ENCODE measurements at places on chromosomes 12 and 14. TPM values are rescaled to one million over a fixed set of nuclear protein-coding genes. Genes with fewer than 3 reads are reported as not detected.

GRCh38 chr14:92039063-92039718 is 668 bp downstream of the TRIP11 start:
- H3K27ac ChIP-seq: peak overlapping the region; percentile 99
- H3K36me3 ChIP-seq: no peaks in the 10 kb centered on the region
- H3K4me3 ChIP-seq: peak overlapping the region; percentile 98
- no peak for DNase-seq
- peaks cover 48% of the 10 kb centered on the region for H3K4me1 ChIP-seq

DNA sequence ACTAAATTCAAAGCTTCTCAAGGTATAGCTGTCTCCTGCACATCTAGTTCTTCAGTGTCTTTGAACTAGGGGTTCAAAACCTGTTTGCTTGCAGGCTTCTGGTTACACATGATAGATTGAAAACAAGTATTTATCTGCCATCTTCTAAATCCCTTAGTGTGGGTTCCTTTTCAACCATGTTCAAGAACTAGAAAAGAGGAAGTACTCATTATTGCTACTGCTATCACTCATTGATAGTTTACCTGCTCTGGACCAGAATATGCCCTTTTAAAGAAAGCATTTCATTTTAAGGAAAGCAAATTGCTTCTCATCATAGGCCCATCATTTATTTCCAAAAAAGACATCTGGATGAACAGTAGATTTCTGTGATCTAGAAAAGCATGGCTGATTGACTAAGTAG is 37.1 kb upstream of the VSX2 start:
- H3K27me3 ChIP-seq: peaks cover 3% of the 10 kb centered on the region
- DNase-seq: no peak
- no peak overlapping the region for H3K4me3 ChIP-seq
- H3K27ac ChIP-seq: no peak overlapping the region
- H3K4me1 ChIP-seq: no peaks in the 10 kb centered on the region

DNA sequence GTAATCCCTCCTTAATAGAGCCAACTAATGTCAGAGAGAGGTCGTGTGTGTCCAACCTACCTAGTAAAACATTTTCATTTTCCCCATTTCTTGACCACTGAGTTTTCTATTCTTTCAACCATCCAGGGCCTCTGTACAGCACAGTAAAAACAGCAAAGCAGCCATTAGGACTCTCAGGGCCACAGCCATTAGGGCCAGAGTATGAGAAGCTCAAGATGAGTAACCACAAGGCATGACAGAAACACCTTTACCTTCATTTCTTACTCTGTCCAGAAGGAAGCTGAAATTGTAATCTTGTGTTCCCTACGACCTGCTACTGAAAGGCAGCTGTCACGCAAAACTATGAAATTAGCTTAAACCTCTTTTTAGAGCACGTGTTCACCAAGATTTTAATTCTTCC is 2.3 kb downstream of the SPPL3 start:
- peak overlapping the region; percentile 74 for H3K27ac ChIP-seq
- no peaks in the 10 kb centered on the region for H3K27me3 ChIP-seq
- H3K4me3 ChIP-seq: no peak overlapping the region
- peaks cover 36% of the 10 kb centered on the region for H3K4me1 ChIP-seq
- peaks cover 3% of the 10 kb centered on the region for H3K36me3 ChIP-seq
- DNase-seq: no peak

DNA sequence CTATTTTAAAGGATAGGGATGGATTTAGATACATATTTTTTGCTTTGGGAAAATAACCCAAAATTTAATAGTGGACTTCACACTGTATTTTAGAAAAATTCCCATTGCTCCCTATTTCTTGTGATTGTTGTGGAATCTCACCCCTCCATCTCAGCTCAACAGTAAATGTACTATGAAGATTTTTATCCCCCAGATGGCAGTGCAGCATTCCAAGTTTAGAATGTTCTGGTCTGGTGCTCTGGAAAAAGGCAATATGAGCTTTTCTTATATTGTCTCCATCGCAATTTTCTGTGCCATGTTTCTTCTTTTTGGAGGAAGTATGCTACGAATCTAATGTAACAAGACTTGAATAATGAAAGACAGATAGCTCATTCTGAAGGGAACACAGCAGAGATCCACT is 471.7 kb upstream of the SYT1 start:
- H3K27me3 ChIP-seq: no peaks in the 10 kb centered on the region
- H3K4me1 ChIP-seq: no peaks in the 10 kb centered on the region
- DNase-seq: no peak
- H3K27ac ChIP-seq: no peak overlapping the region
- no peaks in the 10 kb centered on the region for H3K36me3 ChIP-seq
- H3K4me3 ChIP-seq: no peak overlapping the region

- no peak for DNase-seq
- H3K4me1 ChIP-seq: no peaks in the 10 kb centered on the region
- no peak overlapping the region for H3K27ac ChIP-seq
- H3K36me3 ChIP-seq: no peaks in the 10 kb centered on the region
Observed at GRCh38 chr14:56998728-56999127, 188.4 kb upstream of the OTX2 start.

DNA sequence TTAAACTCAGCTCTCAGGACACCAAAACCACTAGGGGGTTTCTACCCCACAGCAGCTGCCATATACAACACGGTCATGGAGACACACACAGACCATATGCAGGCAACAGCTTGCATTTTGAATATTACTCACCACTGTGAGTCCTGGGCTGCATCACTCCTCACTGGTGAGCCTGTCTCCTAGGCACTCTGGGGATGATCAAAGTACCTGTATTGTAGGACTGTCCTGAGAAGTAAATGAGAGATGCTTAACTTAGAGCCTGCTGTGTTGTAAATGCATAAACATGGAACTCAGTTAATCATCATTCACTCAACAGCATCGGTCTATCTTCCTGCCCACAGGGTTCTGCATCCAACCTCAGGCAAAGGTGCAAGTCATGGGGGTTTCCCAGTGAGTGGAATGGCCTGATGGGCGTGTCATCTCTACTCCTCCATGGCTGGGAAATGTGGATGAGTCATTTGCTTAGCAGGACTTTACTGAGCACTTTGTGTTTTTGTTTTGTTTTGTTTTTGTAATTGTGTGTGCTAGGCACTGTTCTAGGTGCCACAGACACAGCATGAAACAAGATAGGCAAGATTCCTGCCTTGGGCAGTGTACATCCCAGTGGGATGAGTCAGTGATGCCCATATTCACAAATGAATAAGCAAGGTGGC is 1141.2 kb upstream of the TMEM132C start:
- DNase-seq: no peak
- H3K4me1 ChIP-seq: no peaks in the 10 kb centered on the region
- H3K27me3 ChIP-seq: no peaks in the 10 kb centered on the region
- H3K36me3 ChIP-seq: no peaks in the 10 kb centered on the region
- H3K4me3 ChIP-seq: no peak overlapping the region

GRCh38 chr12:11545484-11546330 is 103.8 kb upstream of the ETV6 start:
- H3K27me3 ChIP-seq: peaks cover 2% of the 10 kb centered on the region
- DNase-seq: peak; percentile 43
- peak overlapping the region; percentile 75 for H3K4me3 ChIP-seq
- peak overlapping the region; percentile 83 for H3K27ac ChIP-seq
- H3K36me3 ChIP-seq: no peaks in the 10 kb centered on the region

DNA sequence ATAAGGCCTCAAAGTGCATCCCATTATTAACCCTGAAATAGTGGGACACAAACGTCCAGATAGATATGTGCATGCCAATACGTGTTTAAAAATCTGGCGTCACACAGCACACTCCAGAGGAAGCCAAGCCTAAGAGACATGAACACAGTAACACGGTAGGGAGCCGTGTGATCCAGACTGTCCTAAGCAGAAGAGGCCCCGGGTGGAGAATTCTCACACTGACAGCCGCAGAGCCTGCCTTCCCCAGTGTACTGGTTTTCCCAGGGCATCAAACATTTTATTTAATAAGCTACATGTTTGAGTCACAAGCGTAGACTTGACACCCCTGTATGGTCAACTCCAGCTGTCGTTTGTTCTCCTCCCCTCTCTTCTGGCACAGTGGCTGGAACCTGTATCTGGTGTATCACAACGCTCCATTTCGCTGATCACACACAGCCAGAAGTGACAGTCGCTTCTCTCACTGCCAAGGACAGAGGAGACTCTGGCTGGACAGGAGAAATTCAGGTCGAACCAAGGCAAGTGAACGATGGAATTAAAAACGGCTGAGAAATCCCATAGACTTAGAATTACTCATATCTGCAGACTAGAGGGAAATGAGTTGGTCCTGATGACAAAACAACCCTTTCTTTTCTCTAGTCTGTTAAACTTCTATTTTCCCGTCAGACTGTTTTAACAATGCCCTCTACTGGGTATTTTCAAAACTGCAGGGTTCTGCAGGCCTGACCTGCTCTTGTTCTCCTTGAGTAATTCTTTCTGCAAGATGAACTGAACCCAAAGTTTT is 359.9 kb downstream of the RGS6 start:
- no peak overlapping the region for H3K4me3 ChIP-seq
- DNase-seq: peak; percentile 13
- H3K4me1 ChIP-seq: peaks cover 5% of the 10 kb centered on the region
- H3K27me3 ChIP-seq: peaks cover 2% of the 10 kb centered on the region
- no peak overlapping the region for H3K27ac ChIP-seq

DNA sequence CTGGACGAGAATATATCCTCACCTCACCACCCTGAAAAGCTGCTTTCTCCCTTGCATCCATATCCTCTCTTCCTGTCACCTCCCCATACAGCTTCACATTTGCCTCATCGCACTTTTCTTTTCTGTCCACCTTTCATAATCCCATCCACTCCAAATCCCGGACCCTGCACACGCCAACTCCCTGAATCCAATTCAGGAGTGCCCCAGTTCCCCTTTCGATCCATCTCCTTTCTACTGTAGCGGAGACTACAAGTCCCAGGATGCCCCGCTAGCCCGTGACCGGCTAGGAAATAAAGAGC is 2.5 kb downstream of the TMEM253 start:
- no peaks in the 10 kb centered on the region for H3K36me3 ChIP-seq
- peak overlapping the region; percentile 91 for H3K4me3 ChIP-seq
- peaks cover 5% of the 10 kb centered on the region for H3K27me3 ChIP-seq
- peak overlapping the region; percentile 97 for H3K27ac ChIP-seq

Gene MIPOL1
- not detected for polyA plus RNA-seq

Gene SERPINA5
- polyA plus RNA-seq: not detected
